ENCODE measurements at places on chromosomes 5 and 9. TPM values are rescaled to one million over a fixed set of nuclear protein-coding genes. Genes with fewer than 3 reads are reported as not detected.

DNA sequence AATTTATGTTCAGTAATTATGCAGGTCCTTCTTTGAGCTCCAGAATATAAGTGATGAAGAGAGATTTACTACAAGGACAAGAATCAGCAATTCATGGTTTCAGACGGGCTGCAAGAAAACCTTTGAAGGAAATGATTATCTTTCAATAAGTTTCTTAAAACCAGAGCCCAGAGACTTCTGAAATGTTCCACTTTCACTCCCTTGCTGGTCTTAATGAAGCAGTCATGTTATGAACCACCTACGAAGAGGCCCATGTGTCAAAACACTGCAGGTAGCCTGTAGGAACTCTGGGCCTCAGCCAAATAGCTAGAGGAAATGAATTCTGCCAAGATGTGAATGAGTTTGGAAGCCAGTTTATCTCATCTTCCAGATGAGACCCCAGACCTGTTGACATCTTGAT lies 505.9 kb upstream of the MEF2C start:
- no peak overlapping the region for H3K27ac ChIP-seq
- no peak overlapping the region for H3K4me3 ChIP-seq
- H3K36me3 ChIP-seq = no peaks in the 10 kb centered on the region
- no peak for DNase-seq

DNA sequence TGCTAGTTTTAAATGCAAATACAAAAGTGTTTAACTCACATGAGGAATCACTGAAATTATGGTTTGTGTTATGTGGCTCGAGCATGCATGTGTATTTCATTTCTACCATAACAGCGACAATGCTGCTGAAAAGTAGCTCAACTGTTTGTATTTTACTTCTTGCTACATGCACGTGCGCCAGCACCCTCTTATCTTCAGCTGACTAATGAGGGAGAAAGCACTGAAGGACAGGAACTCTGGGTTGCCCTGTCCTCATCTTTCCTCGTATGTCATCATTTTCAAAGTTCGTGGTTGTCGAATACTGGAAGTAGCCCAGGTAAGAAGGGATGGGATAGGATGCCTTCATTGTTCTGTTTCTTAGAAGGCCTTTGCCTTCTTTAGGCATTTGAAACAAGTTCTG lies 120.3 kb downstream of the SYK start:
- no peak overlapping the region for H3K4me3 ChIP-seq
- no peak overlapping the region for H3K27ac ChIP-seq
- DNase-seq = no peak
- peaks cover 4% of the 10 kb centered on the region for H3K4me1 ChIP-seq
- no peaks in the 10 kb centered on the region for H3K36me3 ChIP-seq
- peaks cover 9% of the 10 kb centered on the region for H3K27me3 ChIP-seq

GRCh38 chr5:27502236-27502635 lies 463.9 kb upstream of the CDH9 start:
- no peak overlapping the region for H3K27ac ChIP-seq
- H3K27me3 ChIP-seq = no peaks in the 10 kb centered on the region
- DNase-seq = no peak
- H3K36me3 ChIP-seq = no peaks in the 10 kb centered on the region

- no peak overlapping the region for H3K27ac ChIP-seq
- H3K27me3 ChIP-seq = no peaks in the 10 kb centered on the region
- no peak overlapping the region for H3K4me3 ChIP-seq
Observed at GRCh38 chr9:36597412-36598178, 24.9 kb downstream of the MELK start.

CCDC180 gene
- 11.3 TPM for total RNA-seq

GRCh38 chr5:124182133-124182532 lies 564.3 kb downstream of the ZNF608 start:
- H3K4me3 ChIP-seq = no peak overlapping the region
- no peaks in the 10 kb centered on the region for H3K4me1 ChIP-seq
- no peak overlapping the region for H3K27ac ChIP-seq
- H3K27me3 ChIP-seq = no peaks in the 10 kb centered on the region
- no peak for DNase-seq

DNA sequence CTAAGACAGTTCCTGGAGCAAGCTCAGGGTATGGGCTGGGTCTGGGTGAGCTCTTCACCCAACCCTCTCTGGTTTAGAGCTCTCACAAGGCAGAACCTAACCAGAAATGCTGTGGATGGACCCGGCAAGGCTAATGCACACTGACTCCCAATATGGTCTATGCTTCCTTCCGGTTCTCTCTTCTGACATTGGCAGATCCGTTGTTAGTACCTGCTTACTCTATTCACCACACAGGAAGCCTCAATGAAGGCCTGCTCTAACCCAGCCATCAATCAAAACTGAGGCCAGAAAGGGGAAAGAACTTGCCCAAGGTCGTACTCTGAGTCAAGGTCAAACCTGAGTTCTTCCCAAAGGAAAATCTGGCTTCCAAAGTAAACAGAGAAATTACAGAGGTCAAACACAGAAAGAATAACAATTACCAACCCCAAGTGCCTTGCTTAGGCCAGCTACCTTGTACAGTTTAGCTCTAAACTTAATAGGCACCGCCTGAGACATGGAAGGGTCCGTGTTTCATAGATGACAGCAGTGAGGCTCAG lies 46.0 kb upstream of the AKNA start:
- no peak overlapping the region for H3K27ac ChIP-seq
- no peaks in the 10 kb centered on the region for H3K36me3 ChIP-seq
- H3K4me3 ChIP-seq = no peak overlapping the region
- no peak for DNase-seq
- H3K4me1 ChIP-seq = no peaks in the 10 kb centered on the region

DNA sequence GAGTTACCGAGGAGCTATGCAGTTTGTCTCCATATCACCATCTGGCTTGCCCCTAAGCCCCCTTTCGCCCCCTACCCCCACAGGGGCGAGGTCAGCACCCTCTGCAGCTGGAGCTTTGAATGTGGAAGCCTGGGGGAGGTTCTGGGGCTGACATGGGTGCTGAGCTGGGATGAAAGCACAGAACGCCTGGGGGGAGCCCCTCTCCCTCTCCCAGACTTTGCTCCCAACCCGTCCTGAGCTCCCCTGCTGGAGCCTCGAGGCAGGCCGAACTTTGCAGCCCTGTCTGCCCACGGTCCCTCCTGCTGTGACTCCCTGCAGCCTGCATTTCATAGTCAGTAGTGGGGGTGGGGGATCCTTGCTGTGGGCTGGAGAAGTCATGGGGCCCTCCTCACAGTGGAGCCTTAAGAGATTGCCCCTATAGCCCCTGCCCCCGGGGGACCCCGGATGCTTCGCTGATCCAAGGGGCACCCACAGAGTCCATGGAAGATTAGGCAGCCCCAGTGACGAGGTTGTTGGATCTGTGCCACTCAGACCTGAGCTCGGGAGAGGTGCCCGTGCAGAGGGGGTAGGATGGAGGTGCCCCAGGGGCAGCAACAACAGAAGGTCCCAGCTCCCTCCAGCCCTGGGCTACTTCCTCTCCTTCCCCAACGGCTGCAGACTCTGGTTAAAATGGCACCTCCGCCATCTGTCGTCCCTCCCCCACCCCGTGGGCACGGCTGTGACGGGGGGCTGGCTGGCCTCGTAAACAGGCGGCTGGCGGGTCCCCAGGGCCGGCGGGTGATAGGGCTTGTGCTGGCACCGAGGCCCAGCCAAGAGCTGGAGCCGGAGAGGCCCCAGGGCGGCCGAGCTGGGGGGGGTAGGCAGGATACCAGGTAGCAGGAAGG lies 162.0 kb downstream of the C9orf50 start:
- peak; percentile 61 for DNase-seq
- no peak overlapping the region for H3K4me3 ChIP-seq
- H3K27ac ChIP-seq = peak overlapping the region; percentile 64
- no peaks in the 10 kb centered on the region for H3K27me3 ChIP-seq
- H3K4me1 ChIP-seq = peaks cover 37% of the 10 kb centered on the region

MAMDC2 gene
- total RNA-seq = 35.1 TPM

DNA sequence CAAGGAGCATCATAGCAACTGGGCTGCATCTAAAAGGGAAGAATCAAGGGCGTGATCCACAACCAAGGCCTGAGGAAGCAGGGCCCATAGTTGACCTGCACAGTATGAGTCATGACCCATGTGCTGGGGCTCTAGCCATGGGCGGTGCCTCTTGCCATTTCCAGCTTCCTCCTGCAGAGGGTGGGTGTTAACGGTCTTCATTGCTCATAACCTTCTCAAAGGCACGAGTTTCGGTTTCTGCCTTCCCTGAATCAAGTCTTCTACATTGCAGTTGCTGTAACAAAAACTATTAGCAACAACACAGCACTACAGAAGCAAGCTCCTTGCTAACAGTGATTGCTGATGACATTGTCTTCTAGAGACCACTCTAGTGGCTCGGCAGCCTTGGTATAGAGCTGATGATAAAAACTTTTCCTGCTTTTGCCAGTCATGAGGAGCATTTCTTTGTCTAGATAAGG lies 66.9 kb downstream of the CTSL start:
- H3K27me3 ChIP-seq = no peaks in the 10 kb centered on the region
- DNase-seq = peak; percentile 83
- peak overlapping the region; percentile 76 for H3K27ac ChIP-seq
- no peak overlapping the region for H3K4me3 ChIP-seq

DNA sequence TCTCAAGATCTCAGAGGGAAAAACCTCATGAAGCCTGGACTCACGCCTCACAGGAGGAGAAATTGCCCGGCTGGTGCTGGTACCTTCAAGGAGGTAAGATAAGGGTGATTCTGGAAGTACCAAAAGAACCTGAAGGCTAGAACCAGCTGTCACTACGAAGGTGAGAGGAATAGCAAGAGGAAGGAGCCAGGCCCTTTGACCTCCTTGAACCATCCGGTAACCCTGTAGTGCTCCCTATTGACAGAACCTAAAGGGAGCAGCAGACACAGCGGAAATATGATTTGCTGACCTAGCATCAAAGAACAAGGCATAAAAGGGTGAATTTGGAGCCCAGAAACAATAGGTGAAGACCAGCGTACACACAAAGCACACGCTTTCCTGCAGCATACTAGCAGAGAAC lies 92.2 kb downstream of the DOCK8 start:
- H3K27ac ChIP-seq = no peak overlapping the region
- H3K36me3 ChIP-seq = peaks cover 37% of the 10 kb centered on the region
- H3K4me1 ChIP-seq = no peaks in the 10 kb centered on the region
- no peaks in the 10 kb centered on the region for H3K27me3 ChIP-seq
- H3K4me3 ChIP-seq = no peak overlapping the region

DNA sequence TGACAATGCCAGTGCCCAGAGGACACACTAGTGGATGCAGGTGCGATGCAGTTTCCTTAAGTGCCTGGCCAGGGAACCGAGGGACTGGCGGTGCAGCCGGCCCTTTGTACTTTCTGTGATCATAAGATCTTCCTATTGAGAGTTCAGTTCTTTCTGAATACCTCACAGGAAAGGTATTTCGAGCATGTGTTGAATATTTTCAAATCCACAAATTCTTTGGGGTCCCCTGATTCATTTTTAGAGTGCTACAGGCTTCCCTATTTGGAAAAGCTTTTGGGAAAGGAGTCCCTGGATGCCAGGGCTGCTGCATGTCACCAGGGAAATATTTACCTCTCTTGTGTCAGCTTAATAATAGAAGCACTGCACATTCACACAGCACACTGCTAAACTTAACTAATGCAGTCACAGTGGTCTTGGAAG lies 281.5 kb downstream of the GADD45G start:
- H3K27me3 ChIP-seq = no peaks in the 10 kb centered on the region
- no peak overlapping the region for H3K27ac ChIP-seq
- DNase-seq = no peak
- H3K36me3 ChIP-seq = no peaks in the 10 kb centered on the region
